ENCODE measurements at places on chromosomes 2 and 18. TPM values are rescaled to one million over a fixed set of nuclear protein-coding genes. Genes with fewer than 3 reads are reported as not detected.

- no peak for DNase-seq
Observed at GRCh38 chr2:110946902-110947301, 173.8 kb upstream of the BCL2L11 start.

DNA sequence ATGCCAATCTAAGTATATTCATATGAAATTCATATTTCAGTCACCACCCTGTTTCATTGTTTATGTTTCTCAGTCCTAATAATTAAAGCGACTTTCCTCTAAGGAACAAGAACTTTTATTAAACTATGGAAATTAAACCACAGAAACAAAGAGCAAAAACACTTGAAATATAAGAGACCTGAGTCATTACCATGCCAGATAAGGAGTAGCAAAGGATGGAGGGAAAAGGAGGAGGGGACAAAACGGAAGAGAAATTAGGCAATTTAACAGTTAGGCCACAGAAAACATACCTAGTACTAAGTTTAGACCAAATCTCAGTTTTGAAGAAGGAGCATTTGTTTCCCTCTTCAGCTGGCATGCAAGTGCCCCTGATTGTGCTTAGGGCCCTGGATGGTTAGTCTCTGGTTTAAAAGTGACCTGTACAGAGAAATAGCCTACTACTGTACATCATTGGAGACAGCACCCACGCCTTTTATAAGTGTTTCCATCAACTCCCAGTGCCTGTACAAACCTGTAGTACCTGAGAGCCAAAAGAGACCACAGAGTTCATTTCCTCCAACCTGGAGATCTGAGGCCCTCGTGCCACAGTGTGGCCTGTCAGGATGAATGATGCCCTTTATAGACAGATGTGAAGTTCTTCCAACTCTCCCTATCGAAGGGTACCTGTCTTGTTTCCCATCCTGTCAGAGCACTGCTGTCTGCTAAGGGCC lies 74.5 kb downstream of the SPATS2L start:
- DNase-seq: peak; percentile 74

DNA sequence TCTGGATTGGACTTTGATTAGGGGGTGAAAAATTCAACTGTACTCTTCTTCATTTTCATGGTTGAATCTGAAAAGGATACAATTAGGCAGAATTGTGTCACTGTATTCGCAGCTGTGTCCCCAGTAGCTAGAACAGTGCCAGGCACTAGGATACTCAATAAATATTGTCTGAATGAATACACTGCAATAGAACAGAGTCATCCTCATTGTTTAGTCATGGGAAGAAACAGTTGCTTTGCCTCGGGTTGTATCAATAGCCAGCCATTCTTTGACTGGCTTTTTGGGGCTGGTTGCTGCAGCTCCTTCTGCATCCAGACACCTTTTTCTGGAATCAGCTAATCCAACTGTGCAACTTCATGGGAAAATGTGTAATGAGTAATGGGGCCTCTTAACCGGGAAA lies 18.1 kb upstream of the DYNC1I2 start:
- no peak for DNase-seq

- peak; percentile 20 for DNase-seq
Observed at GRCh38 chr2:120856421-120856862, 120.8 kb downstream of the GLI2 start.

DNA sequence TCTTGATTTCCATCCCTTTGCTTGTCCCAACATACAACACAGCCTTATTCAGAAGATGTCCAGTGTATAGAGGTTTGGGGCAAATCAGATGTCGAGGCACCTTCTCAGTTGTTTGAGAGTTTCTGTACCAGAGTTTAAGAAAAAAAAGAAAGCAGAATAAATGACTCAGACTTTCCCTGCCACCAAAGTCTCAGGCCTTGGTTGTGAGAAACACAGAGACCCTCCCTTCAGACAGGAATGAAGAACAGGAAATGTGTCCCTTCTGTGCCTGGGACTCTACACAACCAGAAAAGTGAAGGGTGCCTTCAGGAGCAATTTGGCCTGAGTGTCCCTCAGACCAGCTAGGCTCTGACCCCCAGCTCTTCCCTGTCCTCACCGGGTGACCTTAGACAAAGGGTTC lies 37.3 kb upstream of the REL start:
- no peak for DNase-seq

DNA sequence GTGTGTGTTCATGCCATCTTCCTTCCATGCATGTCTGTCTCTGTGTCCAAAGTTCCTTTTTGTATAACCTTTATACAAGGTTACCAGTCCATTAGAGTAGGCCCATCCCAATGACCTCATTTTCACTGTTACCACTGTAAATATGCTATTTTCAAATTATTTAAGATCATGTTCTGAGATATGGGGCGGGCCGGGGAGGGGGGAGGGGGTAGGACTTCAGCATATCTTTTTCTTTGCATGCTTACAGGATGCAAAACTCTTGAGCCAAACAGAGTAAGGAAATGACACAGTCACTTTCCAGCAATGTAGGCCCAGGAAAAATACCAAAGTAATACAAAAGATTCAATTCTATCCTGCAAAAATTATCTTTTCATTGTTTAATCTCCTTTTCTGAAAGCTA lies 124.1 kb upstream of the HNRNPA3 start:
- no peak for DNase-seq

ACTG2 gene
- total RNA-seq: not detected

DNA sequence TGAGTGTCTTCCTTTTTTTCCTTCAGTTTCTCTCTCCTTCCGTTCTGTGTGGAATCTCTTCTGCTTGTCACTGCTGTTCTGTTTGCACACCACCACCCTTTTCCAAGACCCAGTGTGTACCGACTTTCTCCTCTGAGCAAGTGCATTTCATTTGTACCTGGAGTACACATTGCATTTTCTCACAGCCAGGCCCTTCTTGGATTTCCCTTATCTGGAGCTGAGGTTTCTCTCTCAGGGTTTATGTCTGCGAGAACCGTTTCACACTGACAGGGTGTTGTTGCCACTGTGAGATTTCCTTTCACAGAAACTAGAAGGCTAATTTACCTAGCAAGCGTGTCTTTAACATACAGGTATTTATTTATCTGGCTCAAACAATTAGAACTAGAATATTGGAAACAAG lies 26.2 kb downstream of the NCOA1 start:
- DNase-seq: no peak

- peak; percentile 20 for DNase-seq
Observed at GRCh38 chr2:229270551-229271410, at the start of gene PID1. PID1 (minus strand) TSS chr2:229271287; CDS start chr2:229271043, 244 bp downstream.

PID1 gene
- total RNA-seq: 4.6 TPM

GRCh38 chr18:31484461-31484860 lies 13.5 kb upstream of the DSG2 start:
- DNase-seq: no peak

GRCh38 chr2:42385225-42385624 lies 24.2 kb upstream of the COX7A2L start:
- DNase-seq: peak; percentile 25

GLI2 gene
- 7.9 TPM for total RNA-seq

DNA sequence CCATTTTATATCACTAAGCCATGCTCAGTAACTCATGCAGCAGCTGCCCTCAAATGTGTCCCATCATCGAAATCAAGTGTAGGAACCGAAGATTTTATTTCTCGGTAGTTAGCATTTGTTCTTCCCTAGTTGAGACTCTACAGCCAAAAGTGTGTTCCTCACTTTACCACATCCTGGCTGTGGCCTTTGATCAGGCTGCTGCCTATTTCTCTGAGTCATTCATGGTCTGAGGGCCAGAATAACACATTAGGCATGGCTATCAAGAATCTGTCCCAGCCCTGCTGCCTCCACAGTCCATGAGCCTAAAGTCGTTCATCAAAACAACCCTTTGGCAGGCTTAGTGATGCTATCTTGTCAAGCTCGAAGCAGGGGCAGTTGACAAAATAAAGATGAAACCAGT lies 300.1 kb downstream of the TDRD15 start:
- peak; percentile 80 for DNase-seq

DNA sequence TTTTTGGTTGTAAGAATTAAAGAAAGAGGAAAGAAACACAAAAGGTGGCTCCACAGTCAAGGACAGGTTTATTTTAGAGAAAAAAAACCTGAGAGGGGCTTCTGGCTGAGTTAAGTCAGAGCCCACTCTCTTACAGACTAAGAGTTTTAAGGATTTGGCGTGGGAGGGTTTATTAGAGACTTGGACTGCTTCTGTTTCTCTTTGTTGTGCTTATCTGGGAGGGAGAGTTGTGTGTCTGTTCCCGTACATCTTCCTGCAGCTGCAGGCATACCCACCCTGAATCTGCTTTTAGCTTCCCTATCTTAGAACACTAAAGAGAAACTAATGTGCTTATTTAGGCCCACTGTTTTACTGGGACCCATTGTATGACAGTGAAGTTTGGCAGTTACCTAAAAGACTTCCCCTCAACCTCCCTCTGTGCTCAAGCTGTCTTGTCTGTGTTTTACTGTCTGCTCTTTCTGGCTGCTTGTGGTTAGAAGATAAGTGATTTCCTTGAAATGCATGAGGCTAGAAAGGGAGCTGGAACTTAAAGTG lies 2.7 kb downstream of the RSAD2 start:
- DNase-seq: no peak

COL5A2 gene
- 1.0 TPM for total RNA-seq

GRCh38 chr2:129777762-129778583 lies 201.5 kb upstream of the RAB6C start:
- DNase-seq: no peak

DNA sequence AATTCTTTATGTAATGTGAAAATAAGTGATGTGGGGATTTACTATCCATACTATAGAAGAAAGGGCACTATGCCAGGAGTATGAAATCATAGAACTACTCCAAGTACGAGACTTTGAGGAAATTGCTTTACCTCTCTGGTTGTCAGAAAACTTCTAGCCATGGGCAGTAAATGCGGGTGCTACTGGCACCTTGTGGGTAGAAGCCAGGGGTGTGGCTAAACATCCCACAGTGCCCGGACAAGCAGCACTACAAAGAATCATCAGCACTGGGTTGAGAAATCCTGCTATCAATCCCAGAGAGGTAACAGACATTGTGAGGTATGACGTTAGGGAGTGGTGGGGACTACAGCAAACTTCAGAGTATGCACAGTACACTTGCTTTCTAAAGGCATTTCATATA lies 453.5 kb upstream of the TNP1 start:
- DNase-seq: no peak

DNA sequence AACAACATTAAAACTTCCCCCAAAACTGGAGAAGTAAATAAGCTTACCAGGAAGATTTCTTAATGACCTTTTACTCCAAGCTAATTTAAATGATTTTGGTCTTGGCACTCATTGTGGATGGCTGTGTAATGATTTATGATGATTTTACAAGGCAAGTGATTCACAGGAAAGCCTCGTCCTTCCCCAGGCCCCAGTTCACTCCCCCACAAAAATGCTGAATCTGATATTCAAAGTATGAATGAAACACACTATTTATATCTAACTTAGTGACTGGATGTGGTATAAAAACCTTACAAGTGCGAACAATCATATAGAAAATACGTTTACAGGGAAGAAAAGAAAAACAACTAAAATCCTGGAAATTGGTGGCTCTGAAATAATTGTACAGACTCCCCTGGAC lies 49.8 kb downstream of the ZNF516 start:
- DNase-seq: peak; percentile 78

DNA sequence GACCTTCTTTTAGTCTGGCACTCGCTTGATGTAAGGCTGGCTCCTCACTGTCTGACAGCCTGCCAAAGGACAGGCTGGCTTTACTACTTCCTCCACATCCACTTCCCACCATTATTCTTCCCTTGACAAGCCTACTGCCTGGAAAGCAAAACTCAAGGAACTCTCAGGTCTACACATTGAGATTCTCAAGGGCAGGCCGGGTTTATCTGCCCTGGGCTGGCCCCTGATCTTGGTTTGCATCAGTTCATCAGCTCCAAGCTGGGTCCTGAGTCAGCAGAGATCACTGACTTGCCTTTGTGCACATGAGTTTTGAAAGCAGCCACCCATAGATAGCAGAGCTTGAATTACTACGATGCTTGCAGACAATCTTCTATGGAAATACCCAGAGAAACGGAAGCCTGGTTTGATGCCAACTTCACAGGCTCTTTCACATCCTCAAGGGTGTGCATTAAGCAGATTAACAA lies 53.9 kb downstream of the KCTD18 start:
- DNase-seq: peak; percentile 26

PLCD4 gene
- 1.7 TPM for total RNA-seq

- DNase-seq: no peak
Observed at GRCh38 chr2:28567061-28567471, 71.2 kb downstream of the PLB1 start.

DNA sequence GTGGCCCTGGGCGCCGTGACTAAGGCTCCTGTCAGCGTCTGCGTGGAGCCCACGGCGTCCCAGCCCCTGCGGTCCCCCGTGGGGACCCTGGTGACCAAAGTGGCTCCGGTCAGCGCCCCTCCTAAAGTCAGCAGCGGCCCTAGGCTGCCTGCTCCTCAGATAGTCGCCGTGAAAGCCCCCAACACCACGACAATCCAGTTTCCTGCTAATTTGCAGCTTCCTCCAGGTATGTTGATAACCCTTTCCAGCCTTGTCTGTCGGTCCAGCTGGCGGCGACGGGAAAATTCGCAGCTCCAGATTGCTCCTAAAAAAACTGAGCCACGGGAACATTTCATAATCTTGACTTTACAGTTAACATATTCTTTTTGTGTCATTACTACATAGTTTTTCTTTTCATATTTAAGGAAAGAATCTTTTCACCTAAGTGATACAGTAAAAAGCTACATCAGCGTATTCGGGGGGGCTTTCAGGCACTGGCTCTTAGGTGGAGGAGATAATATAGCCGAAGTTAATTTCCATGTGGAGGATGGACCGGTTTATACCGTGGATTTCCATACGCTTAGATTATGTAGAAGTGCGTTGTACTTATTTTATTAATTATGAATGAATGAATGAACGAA lies 916 bp downstream of the TAF4B start:
- DNase-seq: no peak

DNA sequence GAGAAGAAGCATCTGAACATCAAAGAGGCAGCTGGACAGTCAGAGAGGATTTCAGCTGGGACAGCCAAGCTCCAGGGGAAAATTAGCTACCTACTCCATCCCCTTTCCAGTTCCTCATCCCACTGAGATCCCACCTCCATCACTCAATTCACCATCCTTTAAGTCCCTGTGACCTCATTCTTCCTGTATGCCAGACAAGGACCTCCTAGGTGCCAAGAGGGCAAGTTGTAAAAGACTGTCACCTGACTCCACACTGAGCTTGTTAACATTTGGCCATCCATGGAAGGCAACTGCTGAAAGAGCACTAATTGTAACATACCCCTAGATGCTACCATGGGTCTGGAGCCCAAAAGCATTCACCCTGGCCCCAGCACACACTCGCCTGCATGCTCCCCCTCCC lies 97.8 kb downstream of the KYNU start:
- no peak for DNase-seq

NEU4 gene
- total RNA-seq: 1.4 TPM

DNA sequence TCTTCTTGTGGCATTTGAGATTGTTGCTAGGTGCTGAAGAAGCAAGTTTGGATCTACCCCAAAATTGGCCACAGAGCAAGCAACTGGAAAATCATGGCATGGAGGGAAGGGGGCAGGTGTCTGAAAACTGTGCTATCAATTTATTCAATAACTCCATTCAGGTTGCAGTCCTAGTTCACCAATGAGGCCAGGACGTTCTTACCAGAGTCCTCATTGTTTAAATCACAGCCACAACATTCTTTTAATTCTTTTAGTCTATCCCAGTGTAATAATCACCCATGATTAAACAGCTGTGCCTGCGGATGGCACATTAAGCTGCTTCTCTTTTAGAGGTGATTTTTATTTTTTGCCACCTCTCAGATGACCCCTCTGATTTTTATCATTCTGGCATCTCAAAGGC lies 103.5 kb downstream of the ANKRD44 start:
- no peak for DNase-seq

- peak; percentile 14 for DNase-seq
Observed at GRCh38 chr2:239056611-239057010, 208.7 kb downstream of the TWIST2 start.

GRCh38 chr18:49521216-49521835 lies 34.3 kb upstream of the C18orf32 start:
- DNase-seq: peak; percentile 34

ZSWIM2 gene
- total RNA-seq: not detected

All from HT1080 (cell line).